ENCODE measurements at places on chromosomes 12 and 14. TPM values are rescaled to one million over a fixed set of nuclear protein-coding genes. Genes with fewer than 3 reads are reported as not detected.

The WASHC3 gene
- total RNA-seq = 37.5 TPM

- DNase-seq = peak; percentile 4
Measured at GRCh38 chr14:31419967-31420318, 407 bp downstream of the HEATR5A start.

The MANSC4 gene
- total RNA-seq = not detected

GRCh38 chr12:93376436-93377251, 1.1 kb upstream of the NUDT4 start:
- DNase-seq = no peak

GRCh38 chr14:32559048-32559447, 229.9 kb downstream of the AKAP6 start:
- DNase-seq = no peak

DNA sequence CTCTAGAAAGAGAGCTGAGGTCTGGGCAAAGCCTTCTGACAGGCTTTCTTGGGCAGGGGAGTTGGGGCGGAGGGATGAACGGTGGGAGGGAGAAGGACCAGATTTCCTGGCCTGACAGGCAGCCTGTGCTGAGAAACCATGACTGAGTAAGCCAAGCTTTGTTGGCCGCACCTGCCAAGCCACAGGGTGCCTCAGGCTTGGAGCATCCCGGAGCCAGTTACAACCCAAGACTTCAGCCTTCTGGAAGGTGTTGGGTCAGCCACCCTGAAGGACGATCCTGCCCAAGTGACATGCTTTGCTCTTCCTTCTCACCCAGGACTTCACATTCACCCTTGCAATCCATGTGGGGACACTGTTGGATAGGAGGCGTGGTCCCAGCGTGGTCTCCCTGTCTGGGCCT, 21.0 kb upstream of the AQP2 start:
- no peak for DNase-seq

GRCh38 chr14:20345366-20345765, 1.9 kb downstream of the PARP2 start:
- no peak for DNase-seq

- no peak for DNase-seq
Measured at GRCh38 chr12:87953256-87953860, 75.8 kb downstream of the C12orf50 start.

DNA sequence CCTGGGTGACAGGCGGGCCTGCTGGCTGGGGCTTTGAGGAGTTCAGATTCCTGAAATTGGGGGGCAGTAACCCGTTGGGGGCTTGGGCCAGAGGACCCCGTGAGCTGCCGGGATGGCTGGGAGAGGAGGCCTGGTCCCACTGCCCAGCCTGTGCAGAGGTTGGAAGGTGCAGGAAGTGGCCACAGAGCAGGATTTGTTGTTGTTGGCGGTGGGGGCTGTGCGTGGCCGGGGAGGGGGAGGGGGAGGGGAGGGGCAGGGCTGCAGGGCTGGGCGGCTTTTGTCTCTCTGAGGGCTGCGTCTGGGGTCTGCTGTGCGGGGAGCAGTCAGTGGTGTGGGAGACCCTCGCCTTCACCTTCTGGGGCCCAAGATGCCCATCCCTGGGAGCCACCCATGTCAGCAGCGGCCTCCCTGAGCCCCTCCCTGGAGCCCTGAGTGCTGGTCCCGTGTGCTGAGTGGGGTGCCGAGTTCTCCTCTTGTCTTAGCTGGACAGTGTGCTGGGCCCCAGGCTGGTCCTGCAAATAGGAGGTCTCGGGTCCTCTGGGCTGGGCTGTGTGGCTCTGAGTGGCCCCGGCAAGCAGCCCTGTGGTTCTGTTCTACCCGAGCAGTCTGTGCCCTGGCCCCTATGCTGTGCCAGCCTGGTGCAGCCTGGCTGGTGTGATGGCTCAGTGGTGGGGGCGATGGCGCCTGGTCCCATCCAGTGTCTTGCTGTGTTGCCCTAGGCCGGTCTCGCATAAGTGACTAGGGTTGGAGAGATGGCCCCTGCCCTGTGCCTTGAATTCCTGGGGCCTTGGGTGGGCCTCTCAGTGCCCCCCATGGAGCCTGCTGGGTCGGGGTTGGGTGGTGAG, 10.3 kb downstream of the KIF26A start:
- no peak for DNase-seq
